ENCODE measurements at places on chromosomes 2 and 18.
A peak's percentile ranks its signal among the peaks of the same experiment; 100 is the strongest.

- H3K27me3 ChIP-seq, result no peaks in the 10 kb centered on the region
- no peaks in the 10 kb centered on the region for H3K4me1 ChIP-seq
- no peaks in the 10 kb centered on the region for H3K36me3 ChIP-seq
- DNase-seq, result no peak
- H3K4me3 ChIP-seq, result no peak overlapping the region
- no peak overlapping the region for H3K27ac ChIP-seq
Measured at GRCh38 chr18:26813043-26813442, 52.5 kb downstream of the AQP4 start.

DNA sequence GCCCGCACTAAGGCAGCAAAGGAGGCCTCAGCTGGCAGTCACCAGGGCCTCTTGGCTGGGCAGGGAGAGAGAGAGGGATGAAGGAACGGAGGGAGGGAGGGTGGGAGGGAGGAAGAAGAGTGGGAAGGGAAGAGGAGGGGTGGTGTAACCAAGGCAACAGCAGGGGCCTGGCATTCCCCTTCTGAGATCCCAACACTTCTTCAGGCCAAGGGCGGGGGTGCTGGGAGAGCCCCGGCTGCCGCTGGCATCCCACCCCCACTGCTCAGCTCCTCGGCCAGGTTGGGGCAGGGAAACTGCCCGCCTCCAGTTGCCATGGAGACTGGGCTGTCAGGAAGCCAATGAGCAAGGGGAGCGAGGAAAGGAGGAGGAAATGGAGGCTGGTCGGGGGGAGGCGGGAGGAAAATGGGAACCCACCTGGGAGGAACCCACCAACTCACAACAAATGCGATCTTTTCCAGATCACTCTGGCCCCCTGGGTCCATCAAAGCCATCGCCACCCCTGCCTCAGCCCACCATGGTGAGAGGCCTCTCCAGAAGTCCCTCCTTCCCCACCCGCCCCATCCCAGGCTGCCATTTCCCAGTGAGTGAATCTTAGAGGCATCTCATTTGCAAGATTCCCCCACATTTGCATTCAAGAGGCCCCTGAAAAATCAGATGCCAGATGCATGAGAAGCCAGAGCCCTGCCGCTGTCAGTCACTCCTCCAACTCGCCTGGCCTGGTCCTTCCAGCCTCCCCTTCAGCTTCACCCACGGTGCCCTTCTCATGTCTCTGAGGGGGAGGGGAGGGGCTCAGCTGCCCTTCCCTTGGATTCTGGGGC lies 12.4 kb downstream of the SH2D6 start:
- H3K27ac ChIP-seq, result no peak overlapping the region
- peak; percentile 84 for DNase-seq
- H3K4me1 ChIP-seq, result peaks cover 14% of the 10 kb centered on the region
- H3K27me3 ChIP-seq, result no peaks in the 10 kb centered on the region
- no peak overlapping the region for H3K4me3 ChIP-seq

- H3K4me3 ChIP-seq, result no peak overlapping the region
- no peak overlapping the region for H3K27ac ChIP-seq
- DNase-seq, result no peak
- H3K27me3 ChIP-seq, result no peaks in the 10 kb centered on the region
- H3K36me3 ChIP-seq, result no peaks in the 10 kb centered on the region
Measured at GRCh38 chr2:221289389-221289788, 282.7 kb downstream of the EPHA4 start.

- no peak overlapping the region for H3K27ac ChIP-seq
- no peaks in the 10 kb centered on the region for H3K36me3 ChIP-seq
- no peak for DNase-seq
- H3K4me1 ChIP-seq, result peaks cover 17% of the 10 kb centered on the region
- no peak overlapping the region for H3K4me3 ChIP-seq
Measured at GRCh38 chr2:166413255-166413654, 37.5 kb upstream of the SCN9A start.

GRCh38 chr2:182716650-182716979 lies 558 bp downstream of the DNAJC10 start:
- no peaks in the 10 kb centered on the region for H3K27me3 ChIP-seq
- DNase-seq, result no peak

DNA sequence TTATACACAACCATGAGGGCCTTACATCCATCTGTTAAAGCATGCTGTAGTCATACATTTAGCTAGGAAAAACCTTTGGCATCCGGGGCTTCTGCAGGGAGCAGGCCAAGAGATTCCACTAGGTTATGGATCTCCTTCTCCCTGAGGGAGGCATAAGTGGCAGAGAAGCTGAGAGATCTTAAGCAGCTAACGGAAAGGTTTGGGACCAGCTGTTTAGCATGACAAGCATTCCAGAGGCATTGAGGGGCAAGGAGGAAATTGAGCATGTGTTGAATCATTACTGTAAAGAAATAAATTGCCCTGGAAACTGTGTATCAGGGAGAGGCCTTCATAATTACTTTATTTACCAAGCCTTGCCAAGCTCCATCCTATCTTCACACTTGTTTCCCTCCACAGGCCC lies 643.1 kb downstream of the CNTNAP5 start:
- H3K4me3 ChIP-seq, result no peak overlapping the region
- no peaks in the 10 kb centered on the region for H3K27me3 ChIP-seq
- H3K36me3 ChIP-seq, result no peaks in the 10 kb centered on the region
- H3K27ac ChIP-seq, result no peak overlapping the region
- DNase-seq, result no peak
- no peaks in the 10 kb centered on the region for H3K4me1 ChIP-seq

GRCh38 chr18:62279561-62279960 lies 45.5 kb upstream of the TNFRSF11A start:
- H3K4me1 ChIP-seq, result peaks cover 35% of the 10 kb centered on the region
- no peak for DNase-seq
- no peaks in the 10 kb centered on the region for H3K27me3 ChIP-seq

DNA sequence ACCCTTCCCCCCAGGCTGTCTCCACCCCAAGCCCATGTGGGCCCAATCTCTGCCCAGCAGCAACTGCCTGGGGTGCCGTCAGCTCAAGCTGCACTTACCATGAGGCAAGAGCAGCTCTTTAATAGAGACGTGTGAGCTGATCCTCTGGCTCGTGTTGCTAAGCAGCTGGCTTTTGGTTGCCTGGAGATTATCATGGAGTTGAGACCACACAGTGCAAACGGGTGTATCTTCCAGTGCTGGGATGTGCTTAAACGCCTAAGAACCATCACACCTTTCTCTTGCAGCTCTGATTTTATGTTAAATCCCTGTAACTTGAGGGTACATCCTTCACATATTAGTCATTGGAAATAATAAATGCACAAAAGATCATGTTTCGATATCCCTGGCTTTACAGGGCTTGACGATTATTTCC lies 271.1 kb downstream of the PRKCE start:
- H3K36me3 ChIP-seq, result no peaks in the 10 kb centered on the region
- H3K4me1 ChIP-seq, result no peaks in the 10 kb centered on the region
- no peak overlapping the region for H3K4me3 ChIP-seq
- peak; percentile 34 for DNase-seq
- H3K27me3 ChIP-seq, result no peaks in the 10 kb centered on the region

DNA sequence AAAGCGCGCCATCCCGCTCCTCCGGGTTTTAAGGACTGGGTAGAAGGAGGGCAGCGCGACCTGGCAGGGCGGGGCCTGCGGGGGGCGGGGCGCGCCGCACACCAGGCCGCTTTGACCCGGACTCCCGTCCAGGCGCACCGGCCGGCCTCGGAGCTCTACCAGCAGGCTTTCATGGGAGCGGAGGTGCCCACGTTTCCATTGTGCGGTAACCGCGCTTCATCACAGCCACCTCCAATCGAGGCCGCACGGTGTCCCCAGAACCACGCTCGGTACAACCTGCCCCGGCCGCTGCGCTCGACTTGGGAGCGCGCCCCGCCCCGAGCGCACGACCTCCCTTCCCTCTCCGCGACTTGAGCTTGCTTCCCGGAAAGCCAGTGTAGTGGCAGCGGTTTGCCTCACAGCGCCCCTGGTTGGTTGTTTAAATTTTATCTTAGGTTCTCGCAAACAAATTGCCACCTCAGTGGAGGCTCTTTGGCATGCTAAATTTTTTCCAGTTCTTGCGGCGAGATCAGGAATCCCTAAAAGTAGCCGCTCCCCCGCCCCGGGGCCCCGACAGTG lies 280 bp upstream of the CYP1B1 start:
- peak overlapping the region; percentile 80 for H3K4me3 ChIP-seq
- H3K27me3 ChIP-seq, result peaks cover 23% of the 10 kb centered on the region
- DNase-seq, result peak; percentile 94
- H3K4me1 ChIP-seq, result peaks cover 22% of the 10 kb centered on the region

DNA sequence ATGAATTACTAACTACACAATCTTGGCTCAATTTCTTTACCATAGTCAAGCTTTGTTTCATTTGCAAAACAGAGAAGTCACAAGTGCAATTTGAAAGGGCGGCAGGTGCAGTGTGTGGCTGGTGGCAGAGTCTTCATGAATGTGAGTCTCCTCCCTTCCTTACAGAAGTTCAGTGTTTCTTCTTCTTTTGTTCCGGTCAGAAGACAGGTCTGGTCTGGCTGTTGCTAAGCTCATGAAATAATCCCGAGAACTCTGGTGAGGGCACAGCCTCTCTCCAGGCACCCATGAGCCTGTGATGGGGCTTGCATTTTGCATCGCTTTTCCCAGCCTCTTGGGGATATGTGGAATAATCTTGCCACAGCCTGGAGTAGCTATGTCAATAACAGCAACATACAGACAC lies 824.8 kb upstream of the SALL3 start:
- H3K27ac ChIP-seq, result no peak overlapping the region
- no peak overlapping the region for H3K4me3 ChIP-seq
- H3K36me3 ChIP-seq, result no peaks in the 10 kb centered on the region
- H3K27me3 ChIP-seq, result no peaks in the 10 kb centered on the region
- H3K4me1 ChIP-seq, result no peaks in the 10 kb centered on the region
- DNase-seq, result no peak

DNA sequence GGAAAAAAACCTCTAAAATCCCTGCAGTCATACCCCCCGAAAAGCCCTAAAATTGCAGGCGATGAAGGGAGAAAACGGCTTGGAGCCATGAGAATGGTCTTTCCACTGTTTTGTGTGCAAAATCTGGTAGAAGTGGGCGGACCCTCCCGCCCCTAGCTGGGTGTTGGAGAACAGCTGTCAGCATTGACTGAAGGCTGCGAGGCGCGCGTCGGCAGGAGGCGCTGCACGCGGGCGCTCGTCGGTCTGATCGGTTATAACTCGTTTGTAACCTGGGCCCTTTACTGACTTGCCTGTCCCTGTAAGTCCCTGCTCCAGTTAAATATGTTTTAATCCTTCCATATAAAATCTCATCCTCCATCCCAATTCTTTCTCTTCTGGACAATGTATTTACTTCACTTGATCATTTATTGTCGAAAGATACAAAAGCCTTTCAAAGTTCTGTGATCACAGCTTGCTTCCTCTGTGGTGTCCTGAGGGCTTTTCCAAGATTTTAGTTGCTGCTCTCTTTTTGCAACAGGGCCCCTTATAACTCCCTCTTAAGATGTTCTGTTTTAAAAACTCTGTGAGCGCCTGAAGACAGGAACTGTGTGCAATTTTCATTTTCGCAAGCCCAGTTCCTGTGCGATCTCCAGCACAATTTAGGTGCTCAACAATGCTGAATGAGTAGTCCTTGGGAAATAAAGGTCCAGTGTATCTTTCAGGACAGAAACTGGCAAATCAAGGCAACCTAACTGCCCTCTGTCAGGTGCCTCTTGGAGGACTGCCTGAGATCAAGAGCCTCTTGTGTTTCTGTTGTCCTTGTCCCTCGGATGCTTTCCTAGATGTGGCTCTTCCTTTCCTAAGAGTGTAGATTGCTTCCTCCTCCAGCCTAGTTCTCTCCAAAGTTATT lies 918 bp upstream of the HNRNPLL start:
- no peaks in the 10 kb centered on the region for H3K27me3 ChIP-seq
- H3K27ac ChIP-seq, result peak overlapping the region; percentile 56
- peak overlapping the region; percentile 92 for H3K4me3 ChIP-seq

DNA sequence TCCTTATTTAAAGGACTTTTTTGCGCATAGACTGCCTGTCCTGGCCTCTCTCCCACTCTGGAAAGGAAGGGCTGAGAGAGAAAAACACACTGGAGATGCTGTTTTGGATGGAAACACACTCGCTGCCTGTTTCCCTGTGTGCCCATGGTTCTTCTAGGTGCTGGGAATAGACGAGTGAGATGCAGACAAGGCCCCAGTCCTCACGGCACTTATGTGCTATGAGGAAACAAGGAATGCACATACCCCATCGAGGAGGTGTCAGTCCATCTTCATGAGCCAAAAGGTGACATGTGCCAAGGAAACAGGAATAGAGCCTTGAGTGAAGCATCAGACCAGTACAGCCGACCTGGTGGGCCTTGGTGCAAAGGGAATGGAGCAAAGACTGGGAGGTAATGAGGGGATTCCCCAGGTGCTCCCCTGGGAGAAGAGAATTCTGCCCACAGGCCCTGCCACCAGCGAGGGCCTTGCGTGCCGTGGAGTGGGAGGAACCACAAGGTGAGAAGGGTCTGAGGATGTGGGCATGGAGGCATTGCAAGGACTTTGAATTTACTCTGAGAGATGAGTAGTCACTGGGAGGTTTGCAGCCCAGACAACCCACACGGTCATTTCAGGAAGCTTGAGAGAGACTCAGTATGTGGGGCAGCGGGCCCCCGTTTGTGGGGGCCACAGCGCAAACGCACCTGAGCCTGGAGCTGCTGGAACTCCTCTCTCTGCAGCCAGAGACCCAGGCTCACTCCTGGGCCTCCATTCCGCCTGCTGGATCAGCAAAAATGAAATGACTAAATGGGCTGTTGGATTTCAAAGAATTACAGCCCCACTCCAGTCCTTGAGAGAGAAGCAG lies 197.5 kb upstream of the COPS8 start:
- no peak for DNase-seq
- no peak overlapping the region for H3K4me3 ChIP-seq
- H3K4me1 ChIP-seq, result peaks cover 5% of the 10 kb centered on the region
- peak overlapping the region; percentile 57 for H3K27ac ChIP-seq
- H3K36me3 ChIP-seq, result no peaks in the 10 kb centered on the region

GRCh38 chr2:58635801-58636375 lies 394.8 kb upstream of the FANCL start:
- DNase-seq, result no peak
- H3K36me3 ChIP-seq, result no peaks in the 10 kb centered on the region
- no peaks in the 10 kb centered on the region for H3K27me3 ChIP-seq

DNA sequence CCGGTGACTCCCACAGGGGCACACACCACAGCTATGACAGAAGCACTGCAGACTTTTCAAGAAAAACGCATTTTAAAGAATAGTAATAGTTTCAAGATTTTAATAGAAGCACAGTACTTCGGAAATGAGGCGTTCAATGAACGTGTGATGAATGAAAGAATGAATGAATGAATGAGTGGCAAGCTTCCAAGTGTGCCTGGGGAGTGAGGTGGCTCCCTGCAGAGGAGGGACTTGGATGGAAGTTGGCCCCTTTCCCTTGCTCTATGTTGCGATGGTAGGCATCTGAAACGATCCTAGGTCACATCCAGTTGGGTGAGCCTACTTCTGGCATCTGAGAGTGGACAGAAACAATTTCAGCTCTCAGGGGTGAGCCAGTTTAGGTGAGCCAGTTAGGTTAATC lies 65.6 kb downstream of the NCKAP5 start:
- no peak overlapping the region for H3K4me3 ChIP-seq
- no peak overlapping the region for H3K27ac ChIP-seq
- H3K36me3 ChIP-seq, result no peaks in the 10 kb centered on the region
- no peak for DNase-seq
- peaks cover 8% of the 10 kb centered on the region for H3K27me3 ChIP-seq

- H3K4me3 ChIP-seq, result no peak overlapping the region
- no peaks in the 10 kb centered on the region for H3K4me1 ChIP-seq
- no peaks in the 10 kb centered on the region for H3K27me3 ChIP-seq
- H3K27ac ChIP-seq, result no peak overlapping the region
Measured at GRCh38 chr2:182728014-182728413, 12.0 kb downstream of the DNAJC10 start.
